Lower lobe of right lung (tissue), 2 donors: ENCODE measurements at places on chromosomes 6 and 20. TPM values are rescaled to one million over a fixed set of nuclear protein-coding genes. Genes with fewer than 3 reads are reported as not detected.
A peak's percentile ranks its signal among the peaks of the same experiment; 100 is the strongest.

- DNase-seq: peak; percentile 82
Observed at GRCh38 chr6:43771210-43771857, 1.3 kb downstream of the VEGFA start.

- no peak for DNase-seq
Observed at GRCh38 chr6:149221774-149222070, 95.8 kb upstream of the TAB2 start.

DNA sequence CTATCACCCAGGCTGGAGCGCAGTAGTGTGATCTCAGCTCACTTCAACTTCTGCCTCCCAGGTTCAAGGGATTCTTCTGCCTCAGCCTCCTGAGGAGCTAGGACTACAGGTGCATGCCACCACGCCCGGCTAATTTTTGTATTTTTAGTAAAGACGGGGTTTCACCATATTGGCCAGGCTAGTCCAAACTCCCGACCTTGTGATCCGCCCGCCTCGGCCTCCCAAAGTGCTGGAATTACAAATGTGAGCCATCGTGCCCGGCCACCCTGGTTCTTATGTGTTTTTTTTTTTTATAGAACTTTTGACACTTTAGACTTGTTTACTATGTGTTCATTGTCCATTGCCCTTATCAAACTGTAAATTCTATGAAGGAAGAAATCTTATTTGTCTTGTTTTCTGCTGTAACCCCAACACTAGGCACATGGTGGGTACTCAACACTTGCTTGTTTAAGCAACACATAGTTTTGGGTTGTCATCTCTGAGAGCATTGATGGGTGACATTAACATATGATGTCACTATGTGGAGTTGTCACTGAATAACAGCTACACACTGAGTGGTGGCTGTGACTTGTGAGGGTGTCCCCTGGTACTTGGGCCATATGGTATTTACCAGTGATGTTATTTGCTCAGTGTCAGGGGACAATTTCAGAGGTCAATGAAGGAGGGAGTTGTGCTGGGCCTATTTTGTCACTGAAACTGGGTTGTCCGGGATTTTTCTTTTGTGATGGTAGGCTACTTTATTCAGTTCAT, 1.5 kb upstream of the PXMP4 start:
- no peak for DNase-seq

- DNase-seq: no peak
Observed at GRCh38 chr20:54794110-54794509, 318.7 kb downstream of the DOK5 start.

GRCh38 chr6:35483893-35484645, 12.8 kb downstream of the TEAD3 start:
- DNase-seq: no peak

MUCL3 gene
- 5.3 TPM for total RNA-seq

HLA-DPB1 gene
- 483 TPM for total RNA-seq

DNA sequence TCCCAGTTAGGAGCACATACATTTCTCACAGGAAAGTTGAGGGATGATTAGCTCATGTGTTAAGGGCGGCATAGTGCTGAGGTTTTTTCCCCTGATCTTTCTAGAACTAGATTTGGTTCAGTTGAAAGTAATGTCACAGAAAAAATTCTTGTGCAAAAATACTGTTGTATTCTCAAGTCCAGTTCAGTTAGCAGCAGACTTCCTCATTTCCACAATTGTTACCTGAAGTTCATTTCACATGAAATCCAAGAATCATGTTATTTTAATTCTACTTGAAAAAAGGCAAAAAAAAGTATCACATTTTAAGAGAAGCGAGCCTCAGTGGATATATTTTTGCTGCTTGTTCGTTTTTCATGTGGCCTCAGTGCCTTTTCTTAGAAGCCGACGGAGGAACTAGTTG, 227.8 kb downstream of the TMEM242 start:
- no peak for DNase-seq

NKAPL gene
- total RNA-seq: 0.30 TPM

- DNase-seq: no peak
Observed at GRCh38 chr6:24648276-24648675, 2.3 kb upstream of the KIAA0319 start.

VSX1 gene
- total RNA-seq: not detected

DNA sequence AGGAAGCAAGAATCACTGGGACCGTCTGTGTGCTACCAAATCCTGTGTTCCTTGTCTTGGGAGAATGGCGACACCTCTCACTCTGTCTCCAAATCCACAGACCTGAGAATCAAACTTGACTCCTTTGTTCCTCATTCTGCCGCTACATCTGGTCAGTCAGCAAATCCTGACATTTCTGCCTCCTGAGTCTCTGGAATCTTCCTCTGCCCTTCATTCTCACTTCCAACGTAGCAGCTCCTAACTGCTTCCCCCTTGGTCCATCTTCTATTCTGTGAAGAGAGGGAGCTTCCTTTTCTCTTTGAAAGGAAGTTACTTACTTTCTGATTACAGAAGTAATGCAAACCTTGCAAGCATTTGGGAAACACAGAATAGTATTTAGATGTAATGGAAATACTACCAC, 37.7 kb downstream of the SYTL3 start:
- no peak for DNase-seq

GLP1R gene
- total RNA-seq: 0.35 TPM

- no peak for DNase-seq
Observed at GRCh38 chr6:40983752-40984151, 55.3 kb downstream of the UNC5CL start.

DNA sequence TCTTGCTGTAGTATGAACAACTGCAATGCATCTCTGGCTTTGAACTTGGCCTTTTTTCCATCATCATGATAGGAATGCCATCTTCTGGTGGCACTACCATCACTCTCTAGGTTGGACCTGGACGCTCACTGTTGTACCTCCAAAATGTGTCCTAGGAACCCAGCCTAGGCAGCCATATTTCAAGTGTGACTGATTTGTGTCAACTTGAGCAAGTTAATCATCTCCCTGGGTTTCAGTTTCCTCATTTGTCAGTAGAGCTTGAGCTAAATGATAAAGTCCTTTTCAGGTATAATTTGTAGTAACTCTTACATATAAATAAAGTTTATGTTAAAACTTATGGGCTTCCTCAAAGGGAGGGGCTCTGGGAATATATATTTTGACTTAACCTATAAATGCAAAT, 241.7 kb upstream of the CEP162 start:
- DNase-seq: no peak

PRL gene
- total RNA-seq: not detected

MEI4 gene
- total RNA-seq: not detected

- peak; percentile 75 for DNase-seq
Observed at GRCh38 chr6:80338201-80338836, 231.8 kb downstream of the BCKDHB start.

- no peak for DNase-seq
Observed at GRCh38 chr6:84681693-84682326, 82.6 kb downstream of the TBX18 start.

CRYBG1 gene
- total RNA-seq: 27.9 TPM

DNA sequence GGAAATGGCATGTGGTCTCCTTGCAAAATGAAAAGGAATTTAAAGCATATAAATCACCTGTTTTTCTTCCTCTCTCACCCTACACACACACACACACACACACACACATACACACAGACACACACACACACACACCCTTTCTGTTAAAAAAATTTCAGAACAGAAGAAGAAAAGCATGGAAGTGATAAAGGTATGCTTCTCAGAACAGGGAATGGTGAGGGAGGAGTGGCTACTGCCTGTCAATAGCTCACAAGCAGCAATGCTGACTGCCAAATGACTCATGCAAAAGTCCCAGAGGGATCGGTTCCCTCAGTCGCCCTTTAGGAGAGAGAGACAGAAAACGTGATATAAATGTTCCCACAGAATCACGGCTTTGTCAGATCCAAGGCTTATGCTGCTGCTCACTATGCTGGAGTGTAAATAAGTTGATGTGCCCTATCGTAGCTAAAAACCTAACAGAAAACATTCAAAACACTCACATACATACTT, 102.6 kb downstream of the IBTK start:
- no peak for DNase-seq

RBM24 gene
- total RNA-seq: 1.2 TPM

DNA sequence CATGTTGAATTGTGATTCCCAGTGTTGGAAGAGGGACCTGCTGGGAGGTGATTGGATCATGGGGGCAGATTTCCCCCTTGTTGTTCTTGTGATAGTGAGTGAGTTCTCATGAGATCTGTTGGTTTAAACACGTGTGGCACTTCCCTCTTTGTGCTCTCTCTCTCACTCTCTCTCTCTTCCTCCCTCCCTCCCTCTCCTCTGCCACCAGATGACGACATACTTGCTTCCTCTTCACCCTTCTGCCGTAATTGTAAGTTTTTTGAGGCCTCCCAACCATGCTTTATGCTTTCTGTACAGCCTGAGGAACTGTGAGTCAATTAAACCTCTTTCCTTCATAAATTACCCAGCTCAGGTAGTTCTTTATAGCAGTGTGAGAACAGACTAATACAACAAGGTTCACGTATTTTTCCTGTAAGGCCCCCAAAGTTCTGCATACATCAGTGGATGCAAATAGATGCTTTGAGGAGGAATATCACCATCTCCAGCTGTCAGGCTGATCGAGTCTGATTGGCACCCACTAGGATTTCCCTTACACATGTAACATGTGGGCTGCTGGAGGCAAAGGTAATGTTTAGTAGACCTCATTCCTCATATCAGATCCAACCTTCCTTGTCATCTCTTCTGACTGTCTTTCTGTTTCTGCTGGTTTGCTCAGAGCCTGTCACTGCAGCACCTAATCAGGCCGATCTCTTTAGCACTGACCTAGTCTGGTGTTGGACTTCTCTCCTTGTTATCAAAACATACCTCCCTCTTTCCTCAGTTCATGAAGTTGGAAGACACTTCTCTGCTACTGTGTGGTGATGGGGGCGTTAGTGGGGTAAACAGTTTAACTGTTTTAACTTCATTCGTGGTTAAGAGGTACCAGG, 54.3 kb upstream of the BACH2 start:
- no peak for DNase-seq

GRCh38 chr6:99232056-99232455, 117.4 kb downstream of the FAXC start:
- DNase-seq: no peak

- DNase-seq: peak; percentile 56
Observed at GRCh38 chr6:39561536-39562266, 163.5 kb downstream of the KIF6 start.

NOX3 gene
- not detected for total RNA-seq

DNPH1 gene
- total RNA-seq: 24.0 TPM

DNA sequence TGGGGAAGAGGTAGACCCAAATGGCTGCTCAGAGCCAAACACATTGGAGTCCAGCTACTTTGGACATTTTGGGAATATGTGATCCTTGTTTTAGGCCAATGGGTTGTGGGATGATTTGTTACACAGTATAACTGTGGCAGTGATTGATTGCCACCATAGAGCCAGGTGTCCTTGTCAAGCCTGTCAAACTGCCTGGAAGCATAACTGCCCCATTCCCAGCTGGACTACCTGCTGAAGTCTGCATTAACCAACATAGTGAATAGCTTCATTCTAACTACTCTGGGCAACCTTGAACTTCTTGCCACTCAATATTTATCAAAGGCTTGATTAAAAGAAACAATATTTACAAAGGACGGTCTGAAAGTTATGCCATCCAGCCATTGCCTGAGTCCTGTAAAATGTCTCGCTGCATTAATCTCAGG, 164.7 kb downstream of the LINC00237 start:
- no peak for DNase-seq

STX11 gene
- total RNA-seq: 54.1 TPM

DNA sequence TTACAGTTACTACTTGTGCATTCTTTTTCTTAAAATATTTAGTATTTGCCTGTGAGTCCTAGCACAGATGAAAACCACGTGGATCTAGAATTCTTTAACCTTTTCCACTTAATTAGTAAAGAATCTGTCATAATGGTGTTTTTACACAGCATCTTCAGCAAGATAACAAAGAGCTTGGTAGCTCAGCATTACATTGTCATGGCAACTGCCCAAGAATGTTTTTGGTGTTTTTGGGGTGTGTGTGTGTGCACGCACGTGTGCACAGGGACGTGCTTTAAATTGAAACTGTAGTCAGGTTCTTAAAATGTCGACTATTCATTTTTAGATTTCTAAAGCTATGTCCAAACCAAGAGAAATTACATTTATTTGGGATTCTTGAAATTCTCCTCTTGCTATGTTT, 108.0 kb downstream of the FIG4 start:
- DNase-seq: no peak

DNA sequence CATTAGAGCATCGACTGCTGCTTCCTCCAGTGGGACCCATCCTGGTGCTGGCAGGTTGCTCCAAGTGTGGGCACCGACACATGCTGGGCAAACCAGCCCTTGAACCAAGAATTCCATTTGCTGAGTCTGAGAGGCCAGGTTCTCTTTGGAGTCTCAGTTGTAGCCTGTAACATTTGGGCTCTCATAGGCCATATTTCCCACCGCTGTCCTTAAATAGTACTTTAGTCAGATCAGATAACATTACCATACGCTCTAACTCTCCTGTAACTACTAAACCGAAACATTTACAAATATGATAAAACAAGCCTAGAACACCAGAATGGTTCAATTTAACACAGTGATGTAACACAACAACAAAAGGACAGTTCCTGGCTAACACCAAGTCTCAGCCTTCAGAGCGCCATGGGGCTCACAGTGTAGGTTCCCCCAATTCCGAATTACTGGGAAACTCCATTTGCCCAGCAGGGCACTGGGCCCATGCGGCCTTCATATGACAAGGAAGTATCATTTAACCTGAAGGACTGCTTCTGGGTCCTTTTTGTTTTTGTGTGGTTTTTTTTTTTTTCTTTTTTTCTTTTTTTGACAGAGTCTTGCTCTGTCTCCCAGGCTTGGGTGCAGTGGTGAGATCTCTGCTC, 28.4 kb upstream of the CD93 start:
- no peak for DNase-seq

PLG gene
- total RNA-seq: 0.95 TPM

DNA sequence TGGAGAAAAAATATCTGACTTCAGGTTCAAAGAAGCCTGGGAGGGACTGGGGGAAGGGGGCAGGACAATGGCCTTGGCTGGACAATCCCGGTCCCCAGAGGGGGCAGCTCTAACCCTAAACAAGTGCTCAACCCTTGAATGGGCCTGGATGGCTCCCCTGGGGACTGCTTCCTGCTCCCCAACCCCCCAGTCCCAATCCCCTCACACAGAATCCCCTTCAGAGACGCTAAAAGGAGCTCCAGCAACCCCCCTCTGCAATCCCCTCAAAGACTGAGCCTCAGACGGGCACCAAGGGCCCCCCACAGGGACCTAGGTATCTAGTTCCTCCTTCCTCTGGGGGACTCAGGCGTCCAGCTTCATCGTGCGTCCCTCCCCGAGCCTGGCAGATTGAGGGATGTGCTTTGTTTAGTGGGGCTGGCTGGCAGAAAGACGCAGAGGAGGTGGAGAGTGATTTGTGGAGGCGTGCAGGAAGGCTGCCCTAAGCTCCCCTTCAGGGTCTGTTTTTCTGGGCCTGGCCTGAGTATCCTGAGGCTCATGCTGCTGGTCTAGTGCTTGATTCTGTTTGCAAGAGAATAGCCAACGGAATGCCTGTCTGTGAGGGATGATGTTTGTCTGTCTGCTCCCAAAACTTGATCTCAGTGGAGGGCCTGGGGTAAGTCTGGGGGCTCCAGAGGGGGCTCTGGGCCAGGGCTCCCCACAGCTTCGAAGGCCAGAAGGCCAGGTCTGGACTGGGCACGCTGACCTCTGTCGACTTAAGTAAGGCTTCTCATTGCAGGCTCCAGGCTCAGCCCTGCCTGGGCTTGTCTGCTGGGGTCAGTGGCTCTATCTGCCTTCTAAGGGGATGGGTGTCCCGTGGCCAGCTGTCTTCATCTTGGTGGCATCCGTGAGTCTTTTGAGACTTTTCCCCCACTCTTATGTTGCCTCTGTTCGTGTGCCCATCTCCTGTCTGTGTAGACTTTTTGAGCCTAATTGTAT, 1.7 kb upstream of the POU5F1 start:
- no peak for DNase-seq

BPI gene
- total RNA-seq: 0.44 TPM
